ENCODE measurements at places on chromosomes 16 and 17.

GRCh38 chr16:73355981-73356380 lies 308.1 kb upstream of the ZFHX3 start:
- DNase-seq: no peak

DNA sequence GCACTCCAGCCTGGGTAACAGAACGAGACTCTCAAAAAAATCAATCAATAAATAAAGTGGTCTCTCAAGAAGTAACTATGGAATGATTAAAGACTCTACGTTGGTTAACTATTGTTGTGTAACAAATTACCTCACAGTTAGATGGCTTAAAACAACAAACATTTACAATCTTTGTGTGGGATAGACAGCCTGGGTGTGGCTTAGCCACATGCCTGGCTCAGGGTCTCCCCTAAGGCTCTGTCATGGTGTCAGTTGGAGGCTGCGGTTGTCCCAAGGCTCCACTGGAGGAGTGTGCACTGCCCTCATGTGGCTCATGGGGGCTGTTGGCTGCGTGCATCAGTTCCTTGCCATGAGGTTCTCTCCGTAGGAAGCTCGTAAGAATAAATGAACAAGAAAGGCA lies 294.5 kb downstream of the SNX29 start:
- no peak for DNase-seq

DNA sequence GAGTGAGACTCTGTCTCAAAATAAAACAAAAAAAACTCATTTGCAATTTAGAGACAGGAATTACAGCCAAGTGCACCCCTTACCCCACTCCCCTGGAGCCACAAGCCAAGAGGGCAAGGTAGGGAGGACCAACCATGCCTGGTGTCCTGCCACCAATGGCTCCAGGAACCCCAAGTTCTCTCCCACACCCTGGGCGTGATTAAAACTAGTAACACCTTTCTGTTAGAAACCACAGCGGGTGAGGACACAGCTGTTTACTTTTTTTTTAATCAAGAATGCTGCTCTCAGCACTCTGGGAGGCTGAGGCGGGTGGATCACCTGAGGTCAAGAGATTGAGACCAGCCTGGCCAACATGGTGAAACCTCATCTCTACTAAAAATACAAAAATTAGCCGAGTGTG lies 38.1 kb downstream of the ANKRD11 start:
- DNase-seq: no peak

DNA sequence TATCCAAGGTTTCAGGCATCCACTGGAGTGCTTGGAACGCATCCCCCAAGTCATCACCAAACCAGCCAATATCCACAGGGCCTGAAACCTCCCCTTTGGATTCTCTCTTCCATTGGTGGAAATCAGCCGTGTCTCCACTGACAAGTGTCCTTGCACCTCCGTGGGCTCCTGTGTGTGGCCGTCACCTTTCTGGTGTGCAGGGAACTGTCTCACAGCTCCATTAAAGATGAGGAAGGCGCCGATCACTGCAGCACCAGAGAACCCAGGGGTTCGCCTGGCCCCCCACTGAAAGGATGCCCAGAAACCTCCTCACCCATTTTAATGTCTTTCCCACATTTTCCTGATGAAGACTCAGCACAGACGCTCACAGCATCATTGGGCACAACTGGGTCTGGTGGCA lies 17.8 kb upstream of the METRNL start:
- no peak for DNase-seq

DNA sequence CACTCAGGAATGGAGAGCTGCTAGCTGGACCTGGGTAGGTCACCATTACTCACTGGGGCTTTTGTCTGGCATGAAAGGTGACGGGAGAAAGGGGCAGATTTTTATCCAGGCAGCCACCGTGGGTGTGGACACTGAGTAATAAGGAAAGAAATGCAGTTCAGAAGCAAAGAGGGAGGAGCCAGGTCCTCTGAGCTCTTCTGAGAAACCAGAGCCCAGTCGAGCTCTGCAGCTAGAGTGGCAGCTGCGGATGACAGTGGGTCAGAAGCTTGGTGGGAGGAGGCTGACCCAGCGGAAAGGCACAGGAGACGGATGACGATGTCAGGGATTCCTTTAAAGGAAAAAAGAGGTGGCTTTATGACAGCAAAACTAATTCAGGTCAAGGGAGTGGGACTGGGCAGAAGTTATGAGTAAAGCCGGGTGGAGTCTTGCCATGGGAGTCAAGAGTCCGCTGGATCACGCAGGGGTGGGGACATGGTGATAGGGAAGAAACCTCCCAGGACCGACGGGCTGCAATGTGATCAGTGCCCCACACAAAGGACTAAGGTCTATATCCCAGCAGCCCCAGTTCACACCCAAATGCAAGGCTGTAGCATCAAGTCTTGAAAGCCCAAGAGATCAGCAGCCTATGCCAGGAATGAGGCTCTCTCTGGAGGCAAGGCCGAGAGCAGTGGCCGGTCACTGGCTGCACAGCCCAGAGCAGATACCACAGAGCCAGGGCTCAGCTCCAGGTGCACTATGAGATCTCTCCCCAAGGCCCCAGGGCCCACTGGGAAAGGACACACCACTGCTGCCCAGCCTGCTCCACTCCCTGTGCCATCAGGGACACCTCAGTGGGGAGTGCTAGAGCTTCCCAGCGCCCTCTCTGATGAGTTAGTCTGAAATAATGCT lies 6.3 kb upstream of the MNT start:
- no peak for DNase-seq

DNA sequence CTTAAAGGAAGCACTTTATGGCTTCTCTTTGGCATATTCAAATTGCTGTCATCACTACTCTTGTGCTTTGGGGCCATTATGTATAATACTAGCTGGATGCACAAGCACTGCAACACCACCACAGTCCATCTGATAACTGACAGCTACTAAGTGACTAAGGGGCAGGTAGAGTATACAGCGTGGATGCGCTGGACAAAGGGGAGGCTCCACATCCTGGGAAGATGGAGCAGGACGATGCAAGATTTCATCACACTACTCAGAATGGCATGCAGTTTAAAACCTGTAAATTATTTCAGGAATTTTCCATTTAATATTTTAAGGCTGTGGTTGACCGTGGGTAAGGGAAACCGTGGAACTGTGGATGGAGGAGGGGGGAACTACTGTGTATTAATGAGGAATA lies 25.0 kb downstream of the MPRIP start:
- no peak for DNase-seq

DNA sequence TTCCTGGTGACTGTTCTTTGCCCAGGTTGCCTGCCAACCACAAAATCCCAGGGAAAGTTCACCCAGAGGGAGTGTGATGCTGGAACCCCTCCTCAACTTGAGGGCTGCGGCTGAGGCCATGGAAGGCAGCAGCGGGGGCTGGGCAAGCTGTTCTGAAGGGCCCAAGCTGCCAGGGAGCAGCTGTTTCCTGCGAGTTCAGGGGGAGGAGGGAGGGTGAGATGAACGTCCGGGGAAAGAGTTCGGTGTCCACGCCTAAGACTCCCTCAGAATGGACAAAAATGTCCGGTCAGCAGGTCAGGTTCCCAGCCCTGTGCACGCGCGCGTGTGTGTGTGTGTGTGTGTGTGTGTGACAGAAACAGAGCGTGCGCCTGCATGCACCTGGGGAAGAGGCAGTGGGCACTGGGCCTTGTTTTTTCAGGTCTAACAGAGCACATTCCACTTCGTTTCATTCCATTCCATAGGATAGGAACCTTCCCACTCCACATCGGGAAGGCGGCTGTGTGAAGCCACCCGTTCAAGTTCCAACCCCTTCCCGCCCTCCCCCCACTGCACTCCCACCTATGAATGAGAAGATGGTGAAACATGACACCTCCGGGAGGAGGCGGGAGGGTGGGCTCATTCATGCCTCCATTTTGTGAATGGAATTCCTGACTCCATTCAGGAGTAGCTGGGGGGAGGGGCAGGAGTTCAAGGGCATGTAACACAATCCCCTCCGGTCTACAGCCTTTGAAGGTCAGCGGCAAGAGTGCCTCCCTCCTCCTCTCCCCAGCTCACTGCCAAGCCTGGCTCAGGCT lies 15.7 kb downstream of the ETV4 start:
- peak; percentile 50 for DNase-seq

GRCh38 chr17:63826468-63827001 lies 696 bp upstream of the PSMC5 start:
- DNase-seq: peak; percentile 65

- no peak for DNase-seq
Observed at GRCh38 chr17:39607057-39607850, 466 bp downstream of the NEUROD2 start.

DNA sequence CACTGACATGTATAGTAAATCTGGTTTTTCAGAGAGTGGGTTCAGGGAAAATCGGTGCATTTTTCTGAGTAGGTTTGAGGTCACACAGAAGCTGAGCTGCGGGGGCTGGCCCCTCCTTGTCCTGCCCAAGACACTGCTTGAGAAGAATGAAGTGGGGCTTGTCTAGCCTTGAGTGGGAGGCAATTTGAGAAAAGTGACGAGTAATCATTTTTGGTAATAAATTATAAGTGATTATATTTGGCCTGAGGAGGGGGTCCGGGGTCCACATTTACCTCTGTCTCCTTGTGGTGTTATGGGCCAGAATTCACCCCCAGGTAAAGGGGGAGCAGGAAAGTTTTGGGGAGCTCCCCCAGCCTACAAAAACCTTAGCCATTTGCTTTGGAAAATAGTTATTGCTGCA lies 28.1 kb downstream of the WFDC1 start:
- no peak for DNase-seq

DNA sequence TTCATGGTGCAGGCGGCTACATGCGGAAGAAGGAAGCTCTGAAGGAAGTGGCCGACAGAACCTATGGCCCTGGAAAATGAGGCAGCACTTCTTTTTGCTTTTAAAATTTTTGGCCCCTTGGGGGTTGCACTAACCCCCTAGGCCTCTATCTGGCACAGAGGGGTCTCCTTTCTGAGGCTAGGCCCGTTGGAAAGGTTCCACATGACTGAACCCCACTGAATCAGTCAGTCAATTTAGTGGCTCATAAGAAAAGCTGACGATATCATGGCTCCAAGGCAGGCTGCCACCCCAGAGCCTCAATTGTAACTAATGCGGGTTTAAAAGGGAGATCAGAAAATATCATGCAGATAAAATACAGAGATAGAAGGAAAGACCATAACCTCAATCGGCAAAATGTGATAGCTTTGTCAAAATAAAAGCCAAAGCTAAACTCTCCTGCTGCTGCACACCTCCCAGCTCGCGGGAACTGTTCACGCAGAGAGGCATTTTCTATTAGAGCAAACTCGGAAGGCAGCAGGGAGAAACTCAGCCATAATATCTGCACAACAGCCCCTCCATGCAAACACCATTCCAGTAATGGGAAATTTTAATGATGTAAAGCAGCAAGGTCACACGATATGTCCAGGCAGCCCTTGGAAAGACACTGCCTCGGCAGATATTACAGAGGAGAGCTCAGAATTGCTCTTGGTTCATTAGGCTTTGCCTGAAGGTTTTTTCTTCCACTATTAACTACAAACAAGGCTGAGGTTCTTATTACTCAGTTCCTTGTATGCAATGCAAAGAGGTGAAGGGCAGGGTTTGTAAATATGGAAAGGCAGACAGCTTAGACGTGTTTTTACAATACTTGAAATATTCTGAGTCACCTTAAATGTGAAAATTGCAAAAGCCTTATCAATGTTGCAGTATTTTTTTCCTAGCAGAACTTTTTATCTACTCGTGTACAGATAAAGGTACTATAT lies 200.4 kb upstream of the PMFBP1 start:
- no peak for DNase-seq

Data from Kasumi-1 (cell line).